Cardiac fibroblast (primary cell): ENCODE measurements at places on chromosomes 6 and 20.

- no peak for DNase-seq
Observed at GRCh38 chr20:24479595-24479994, 10.2 kb downstream of the SYNDIG1 start.

- peak; percentile 41 for DNase-seq
Observed at GRCh38 chr6:118812970-118813369, 81.0 kb upstream of the ASF1A start.

- DNase-seq = no peak
Observed at GRCh38 chr6:168525114-168525513, 84.1 kb downstream of the SMOC2 start.

GRCh38 chr6:64723327-64724058, 983.5 kb downstream of the EYS start:
- DNase-seq = no peak

DNA sequence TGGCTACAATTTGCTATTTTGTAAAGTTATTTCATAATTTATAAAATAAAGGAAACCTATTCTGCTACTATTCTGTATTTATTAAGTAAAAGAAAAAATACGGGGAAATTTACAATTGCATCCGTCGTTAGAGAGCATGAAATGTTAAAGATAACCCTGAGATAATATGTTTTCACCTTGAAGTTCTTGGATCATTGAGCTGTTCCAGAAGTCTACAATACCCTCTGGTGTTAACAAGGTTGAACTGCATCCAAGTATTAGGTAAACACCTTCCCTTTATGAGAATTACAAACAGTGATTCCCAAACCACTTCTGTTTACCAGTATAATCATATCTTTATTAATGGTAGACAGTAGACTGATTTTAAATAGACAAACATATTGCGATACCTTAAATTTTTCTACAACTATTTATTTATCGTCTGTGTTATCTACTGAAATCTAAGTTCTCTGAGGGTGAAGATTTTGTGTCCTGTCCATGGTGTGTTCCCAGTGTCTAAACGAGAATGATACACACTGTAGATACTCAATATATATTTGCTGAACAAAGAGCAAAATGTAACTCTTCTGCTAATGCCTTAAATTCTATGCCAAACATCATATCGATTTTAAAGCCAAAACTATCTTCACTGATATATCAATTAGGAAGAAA, 28.2 kb downstream of the TBC1D32 start:
- peak; percentile 67 for DNase-seq

DNA sequence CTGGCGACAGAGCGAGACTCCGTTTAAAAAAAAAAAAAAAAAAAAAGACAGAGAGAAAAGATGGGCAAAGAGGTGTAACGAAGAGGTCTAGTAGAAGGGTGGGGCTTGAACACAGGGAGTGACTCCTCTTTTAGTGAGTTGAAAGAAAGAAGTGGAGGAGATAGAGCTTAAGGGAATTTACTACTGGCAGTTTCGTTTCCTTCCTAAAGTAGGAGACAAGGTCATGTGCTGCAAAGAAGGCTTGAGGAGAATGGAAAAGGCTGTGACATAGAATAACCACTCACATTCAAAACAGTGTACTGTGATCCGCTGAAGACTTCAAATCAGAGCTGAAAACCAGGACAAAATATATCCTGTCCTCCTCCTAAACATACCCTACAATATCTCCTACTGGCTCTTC, 63.8 kb upstream of the EIF2S2 start:
- DNase-seq = no peak

DNA sequence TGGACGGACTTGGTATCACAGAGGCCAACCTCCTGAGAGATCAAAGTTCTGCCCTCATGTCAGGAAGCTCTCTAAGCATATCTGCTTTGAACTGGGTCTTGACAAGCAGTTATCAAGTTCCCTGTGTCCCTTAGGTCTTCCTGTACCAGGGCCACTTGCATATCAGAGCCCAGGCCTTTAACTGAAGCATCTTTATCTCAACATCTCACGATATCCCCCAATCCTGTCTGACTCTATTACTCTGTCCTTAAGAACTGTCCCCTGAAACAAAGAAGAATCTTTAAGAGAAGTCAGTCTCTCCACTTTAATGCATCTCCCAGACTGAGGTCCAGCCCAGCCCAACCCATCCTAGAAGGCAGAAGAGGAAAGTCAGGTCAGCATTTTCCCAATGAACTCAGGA, 8.2 kb downstream of the MAS1L start:
- DNase-seq = no peak

GRCh38 chr6:29989211-29989610, 46.9 kb downstream of the HLA-A start:
- no peak for DNase-seq

DNA sequence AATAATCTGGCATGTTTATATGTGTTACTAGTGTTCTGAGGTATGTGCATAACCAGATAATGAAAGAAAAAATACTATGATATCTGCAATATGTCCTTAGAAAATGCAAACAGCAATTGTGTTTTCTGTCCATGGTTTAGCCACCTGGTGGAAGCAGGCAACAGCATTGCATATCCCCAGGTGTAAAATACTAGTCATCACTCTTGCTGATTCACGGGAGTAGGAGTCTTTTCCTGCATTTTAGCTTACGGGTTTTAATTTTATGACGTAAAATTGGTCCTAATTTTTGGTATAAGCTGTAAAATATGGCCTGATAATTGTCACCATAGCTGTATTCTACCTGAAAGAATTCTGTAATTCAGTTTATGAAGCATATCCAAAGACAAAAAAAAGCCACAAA, 2.5 kb downstream of the RNF182 start:
- no peak for DNase-seq

GRCh38 chr6:39773782-39774181, 18.4 kb upstream of the DAAM2 start:
- DNase-seq = no peak

GRCh38 chr6:134247231-134247833, 70.6 kb downstream of the SGK1 start:
- no peak for DNase-seq

- DNase-seq = no peak
Observed at GRCh38 chr6:157766901-157767774, 55.9 kb upstream of the SNX9 start.

DNA sequence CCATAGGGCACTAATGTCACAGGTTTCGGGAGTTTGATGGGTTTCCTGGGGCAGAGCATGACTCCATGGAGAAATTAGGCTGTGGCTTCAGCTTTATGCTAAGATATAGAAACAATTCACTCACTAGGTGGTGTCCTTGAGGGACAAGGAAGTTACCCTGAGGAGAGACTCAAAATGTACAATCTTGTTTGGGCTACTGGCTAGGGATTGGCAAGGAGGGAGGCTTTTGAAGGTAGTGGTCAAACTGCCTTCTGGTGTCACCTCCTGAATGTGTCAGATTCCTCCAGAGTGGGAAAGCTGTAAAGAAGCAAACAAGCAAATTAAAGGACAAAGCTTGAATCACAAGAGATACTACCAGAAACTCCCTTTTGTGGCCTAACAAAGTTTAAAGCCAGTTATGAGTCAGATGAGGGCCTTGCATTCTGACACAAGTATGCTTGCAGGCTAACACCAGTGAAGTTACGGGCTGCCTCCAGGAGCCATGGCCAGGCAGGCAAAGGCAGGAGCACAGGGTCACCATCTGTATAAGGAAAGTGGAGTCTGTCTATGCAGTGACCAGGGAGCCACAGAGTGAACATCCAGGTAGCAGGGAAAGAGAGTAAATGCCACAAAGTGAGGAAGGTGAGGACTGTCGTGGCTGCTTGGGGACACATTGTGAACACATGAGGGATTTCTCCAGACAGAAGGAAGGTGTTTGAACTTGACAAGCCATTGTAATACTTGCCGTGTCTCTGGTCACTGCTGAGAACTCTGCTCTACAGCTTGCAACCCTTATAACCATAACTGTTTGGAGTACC, 107.7 kb upstream of the DTNBP1 start:
- no peak for DNase-seq

DNA sequence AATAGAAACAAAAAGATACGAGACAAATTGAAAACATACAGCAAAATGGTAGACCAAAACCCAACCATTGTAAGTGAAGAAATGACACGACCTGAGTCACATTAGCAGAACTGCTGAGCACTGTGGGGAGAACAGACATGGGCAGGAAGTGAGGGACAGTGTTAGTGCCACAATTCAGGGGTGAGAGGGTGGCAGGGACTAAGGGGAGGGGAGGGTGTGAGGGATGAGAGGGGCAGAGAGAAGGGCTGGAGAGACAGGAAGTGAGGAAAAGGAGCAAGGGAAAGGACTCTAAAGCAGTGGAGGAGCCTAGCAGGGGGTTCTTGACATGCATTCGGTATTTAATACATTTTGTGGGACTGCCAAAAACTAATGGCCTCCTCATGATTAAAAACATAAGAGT, 45.0 kb upstream of the TRIM26 start:
- DNase-seq = no peak

DNA sequence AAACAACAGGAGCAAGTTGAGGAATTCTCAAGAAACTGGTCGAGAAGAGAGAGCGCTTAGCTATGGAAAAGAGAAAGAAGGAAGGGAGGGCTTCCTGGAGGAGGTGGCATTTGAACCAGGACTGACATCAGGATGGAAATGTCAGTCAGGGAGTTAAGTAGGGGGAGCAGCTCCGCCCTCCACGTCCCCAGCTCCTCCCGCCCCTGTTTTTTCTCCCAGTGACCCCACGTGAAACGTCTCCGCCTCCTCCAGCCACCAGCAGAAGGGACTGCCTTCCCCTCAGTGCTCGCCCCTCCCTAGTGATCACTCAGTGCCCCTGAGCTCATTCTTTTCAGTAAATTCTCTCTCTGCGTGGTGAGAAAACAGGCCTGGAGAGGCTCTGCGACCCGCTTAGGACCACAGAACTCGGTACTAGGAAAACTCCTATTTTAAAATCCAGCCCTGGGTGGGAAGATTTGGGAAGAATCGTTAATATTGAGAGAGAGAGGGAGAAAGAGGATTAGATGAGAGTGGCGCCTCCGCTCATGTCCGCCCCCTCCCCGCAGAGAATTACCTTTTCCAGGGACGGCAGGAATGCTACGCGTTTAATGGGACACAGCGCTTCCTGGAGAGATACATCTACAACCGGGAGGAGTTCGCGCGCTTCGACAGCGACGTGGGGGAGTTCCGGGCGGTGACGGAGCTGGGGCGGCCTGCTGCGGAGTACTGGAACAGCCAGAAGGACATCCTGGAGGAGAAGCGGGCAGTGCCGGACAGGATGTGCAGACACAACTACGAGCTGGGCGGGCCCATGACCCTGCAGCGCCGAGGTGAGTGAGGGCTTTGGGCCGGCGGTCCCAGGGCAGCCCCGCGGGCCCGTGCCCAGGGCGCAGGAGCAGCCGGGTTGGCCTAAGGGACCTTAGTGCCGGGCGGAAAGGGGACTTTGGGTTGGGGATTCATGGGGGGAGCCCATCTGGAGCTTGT, 4.6 kb downstream of the HLA-DPB1 start:
- peak; percentile 61 for DNase-seq

DNA sequence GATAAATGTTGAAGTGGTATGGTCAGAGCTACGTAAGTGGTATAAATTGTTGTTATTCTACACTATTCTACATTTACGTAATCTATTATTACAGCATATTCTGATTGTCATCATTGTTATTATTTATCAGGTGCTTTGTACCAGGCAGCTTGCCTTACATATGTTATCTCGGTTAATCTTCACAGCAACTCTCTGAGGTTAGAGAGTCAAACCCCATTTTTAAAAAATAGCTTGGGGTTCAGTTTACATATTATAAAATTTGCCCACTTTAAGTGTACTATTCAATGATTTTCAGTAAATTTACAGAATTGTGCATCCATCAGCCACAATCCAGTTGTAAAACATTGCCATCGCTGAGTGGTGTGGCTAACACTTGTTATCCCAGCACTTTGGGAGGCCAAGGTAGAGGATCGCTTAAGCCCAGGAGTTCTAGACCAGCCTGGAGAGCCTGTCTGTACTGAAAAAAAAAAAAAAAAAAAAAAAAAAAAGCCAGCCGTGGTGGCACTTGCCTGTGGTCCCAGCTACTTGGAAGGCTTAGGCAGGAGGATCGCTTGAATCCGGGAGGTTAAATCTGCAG, 35.5 kb downstream of the PPP1R16B start:
- DNase-seq = no peak

DNA sequence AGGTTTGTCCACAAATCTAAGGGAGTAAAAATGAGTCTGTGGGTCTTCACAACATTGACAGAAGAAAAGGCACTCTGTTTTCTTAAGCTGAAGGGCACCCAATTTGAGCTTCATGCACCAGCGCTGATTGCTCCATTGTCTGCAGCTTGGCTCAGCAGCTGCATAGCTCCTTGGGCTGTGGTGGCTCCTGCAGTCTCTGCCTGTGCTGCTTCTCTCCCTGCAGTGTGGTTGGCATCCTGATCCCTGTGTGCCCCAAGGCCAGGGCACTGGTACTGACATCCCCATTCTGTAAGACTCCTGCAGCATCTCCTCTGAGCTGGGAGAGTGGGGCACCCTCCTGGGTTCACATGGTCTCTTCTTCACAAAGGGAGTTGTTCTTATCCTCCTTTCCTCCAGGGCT, 83.2 kb upstream of the B3GAT2 start:
- DNase-seq = no peak

DNA sequence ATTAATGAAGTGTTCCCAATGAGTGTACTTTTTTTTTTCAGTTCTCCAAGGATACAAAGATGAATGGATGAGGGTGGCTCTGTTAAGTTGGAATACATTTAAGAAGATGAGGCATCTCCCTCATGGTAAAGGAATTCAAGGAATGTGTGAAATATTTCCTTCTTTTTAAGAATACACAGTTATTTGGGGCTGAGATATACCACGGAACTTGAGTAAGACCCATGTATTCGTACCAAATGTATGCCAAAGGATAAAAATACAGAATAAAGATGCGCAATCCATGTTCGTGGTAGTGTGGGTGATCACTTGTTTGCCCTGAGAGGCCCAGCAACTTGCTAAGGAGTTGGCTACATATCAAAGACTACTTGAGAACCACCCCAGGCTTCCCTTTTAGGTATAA, 164.2 kb upstream of the TCF21 start:
- DNase-seq = peak; percentile 87

DNA sequence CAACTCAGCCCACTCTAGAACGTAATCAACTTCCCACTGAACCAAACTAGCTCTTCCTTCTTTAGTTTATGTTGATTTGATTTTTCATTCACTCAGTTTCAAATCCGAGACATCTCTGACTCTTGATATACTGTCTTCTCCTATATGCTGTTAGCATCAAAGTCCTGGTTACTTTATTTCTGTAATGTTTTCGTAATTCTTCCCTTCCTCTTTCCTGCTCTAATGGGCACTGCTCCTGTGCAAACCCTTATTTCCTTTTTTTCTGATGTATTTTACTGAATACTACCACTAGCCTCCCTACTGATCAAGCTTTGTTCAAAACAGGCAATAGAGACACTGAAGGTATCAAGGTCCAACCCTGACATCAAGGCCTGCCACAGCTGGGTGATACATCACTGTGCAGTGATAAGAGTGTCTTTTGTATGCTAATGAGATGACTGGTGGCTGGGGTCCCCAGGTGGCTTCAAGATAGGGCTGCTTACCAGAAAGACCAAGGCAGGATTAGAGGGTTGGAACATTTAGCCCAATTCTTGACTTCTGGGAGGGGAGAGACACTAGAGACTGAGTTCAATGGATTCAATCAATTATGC, 95.2 kb downstream of the KIF13A start:
- no peak for DNase-seq
